ENCODE measurements at places on chromosomes 16 and 17.

DNA sequence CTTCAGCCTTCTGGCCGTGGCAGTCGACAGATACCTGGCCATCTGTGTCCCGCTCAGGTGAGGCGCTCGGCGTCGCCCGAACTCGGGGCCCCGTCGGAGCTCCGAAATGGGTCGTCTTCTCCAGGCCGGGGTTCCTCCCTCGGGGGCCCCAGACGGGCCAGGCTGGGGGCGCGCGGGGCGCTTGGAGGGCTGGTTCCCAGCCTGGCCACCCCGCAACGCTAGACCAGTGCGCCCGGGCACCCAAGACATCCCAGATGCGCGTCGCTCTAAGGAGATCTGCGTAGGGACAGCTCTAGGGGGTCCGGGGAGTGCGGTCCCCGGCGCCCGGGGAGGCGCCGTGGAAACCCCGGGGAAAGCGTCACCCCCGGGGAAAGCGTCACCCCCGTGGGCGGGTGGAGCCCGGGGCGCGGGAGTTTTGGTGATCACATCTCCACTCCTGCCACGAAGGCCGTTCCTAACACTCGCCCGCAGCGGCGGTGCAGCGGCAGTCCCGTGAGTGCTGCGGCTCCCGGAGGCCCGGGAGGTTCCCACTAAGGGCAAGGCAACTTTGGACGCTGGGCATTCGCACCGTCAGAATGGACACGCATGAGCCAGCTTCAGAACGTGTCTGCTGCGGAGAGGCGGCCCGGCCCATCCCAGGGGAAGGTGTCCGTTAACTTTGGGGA is 729 bp downstream of the ADORA2B start:
- DNase-seq, result no peak

DNA sequence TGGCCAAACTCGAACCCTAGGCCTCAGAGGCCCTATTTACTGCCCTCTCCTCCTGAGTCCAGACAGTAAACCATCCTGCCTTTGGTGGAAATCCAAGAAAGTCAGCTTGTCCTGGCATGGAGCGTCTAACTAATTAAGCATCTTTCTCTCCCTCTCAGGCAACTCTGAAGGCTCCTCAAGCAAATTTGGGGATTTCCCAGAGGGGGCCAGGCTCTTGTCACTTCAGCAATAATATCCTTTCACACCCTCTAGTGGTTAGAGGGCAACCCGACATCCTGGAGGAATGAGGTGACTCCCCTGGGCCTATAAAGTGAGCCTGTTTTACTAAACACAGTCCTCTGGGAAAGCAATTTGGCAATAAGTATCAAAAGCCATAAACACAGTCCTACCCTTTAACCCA is 60.4 kb downstream of the NOG start:
- DNase-seq, result no peak

DNA sequence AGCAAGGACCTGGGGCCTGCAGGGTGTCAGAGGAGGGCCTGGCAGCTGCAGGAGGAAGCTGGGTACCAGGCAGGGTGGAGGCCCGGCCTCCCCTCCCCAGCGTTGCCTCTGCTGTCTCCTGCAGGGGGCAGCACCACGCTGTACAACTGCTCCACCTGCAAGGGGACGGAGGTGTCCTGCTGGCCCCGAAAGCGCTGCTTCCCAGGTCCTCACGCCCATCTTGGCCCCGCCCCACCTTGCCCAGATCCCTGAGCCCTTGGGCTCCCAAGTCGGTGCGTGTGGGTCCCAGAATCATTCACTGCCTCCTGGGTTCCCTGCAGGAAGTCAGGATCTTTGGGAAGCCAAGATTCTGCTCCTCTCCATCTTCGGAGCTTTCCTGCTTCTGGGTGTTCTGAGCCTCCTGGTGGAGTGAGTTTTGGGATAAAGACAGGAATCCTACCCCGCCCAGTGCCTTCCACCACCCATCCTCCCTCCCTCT is 1.2 kb downstream of the TMEM95 start:
- peak; percentile 59 for DNase-seq

DNA sequence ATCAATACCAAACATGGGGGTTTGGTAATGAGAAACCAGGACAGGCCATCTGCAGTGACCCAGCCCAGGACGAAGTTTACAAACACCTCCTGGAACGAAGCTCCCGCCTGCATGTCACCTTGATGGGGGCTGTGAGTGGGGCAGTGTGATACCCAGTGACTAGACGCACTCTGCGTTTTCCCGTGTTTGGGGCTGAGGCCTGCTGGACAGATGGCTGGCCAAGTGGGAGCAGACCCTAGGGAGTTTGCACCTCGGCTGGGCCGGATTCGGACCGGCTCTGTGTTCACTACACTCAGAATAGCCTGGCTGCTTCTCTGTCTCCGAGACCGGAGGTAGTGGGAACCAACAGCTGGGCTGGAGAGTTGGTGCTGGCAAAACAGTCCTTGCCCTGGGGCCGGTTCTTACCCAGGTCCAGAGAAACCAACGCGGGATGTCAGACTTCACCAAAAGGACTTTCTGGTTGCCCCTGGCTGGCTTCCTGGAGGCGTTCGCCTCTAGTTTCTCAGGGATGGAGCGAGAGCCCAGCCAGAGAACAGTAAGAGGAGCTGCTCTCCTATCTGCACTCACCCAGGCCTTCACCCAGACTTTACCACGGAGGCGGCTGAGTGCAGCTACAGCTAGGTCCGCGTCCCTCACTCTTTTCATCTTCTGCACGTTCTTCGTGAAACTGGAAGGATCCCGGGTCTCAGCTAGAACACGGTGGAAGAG is 20.4 kb downstream of the CARHSP1 start:
- no peak for DNase-seq

DNA sequence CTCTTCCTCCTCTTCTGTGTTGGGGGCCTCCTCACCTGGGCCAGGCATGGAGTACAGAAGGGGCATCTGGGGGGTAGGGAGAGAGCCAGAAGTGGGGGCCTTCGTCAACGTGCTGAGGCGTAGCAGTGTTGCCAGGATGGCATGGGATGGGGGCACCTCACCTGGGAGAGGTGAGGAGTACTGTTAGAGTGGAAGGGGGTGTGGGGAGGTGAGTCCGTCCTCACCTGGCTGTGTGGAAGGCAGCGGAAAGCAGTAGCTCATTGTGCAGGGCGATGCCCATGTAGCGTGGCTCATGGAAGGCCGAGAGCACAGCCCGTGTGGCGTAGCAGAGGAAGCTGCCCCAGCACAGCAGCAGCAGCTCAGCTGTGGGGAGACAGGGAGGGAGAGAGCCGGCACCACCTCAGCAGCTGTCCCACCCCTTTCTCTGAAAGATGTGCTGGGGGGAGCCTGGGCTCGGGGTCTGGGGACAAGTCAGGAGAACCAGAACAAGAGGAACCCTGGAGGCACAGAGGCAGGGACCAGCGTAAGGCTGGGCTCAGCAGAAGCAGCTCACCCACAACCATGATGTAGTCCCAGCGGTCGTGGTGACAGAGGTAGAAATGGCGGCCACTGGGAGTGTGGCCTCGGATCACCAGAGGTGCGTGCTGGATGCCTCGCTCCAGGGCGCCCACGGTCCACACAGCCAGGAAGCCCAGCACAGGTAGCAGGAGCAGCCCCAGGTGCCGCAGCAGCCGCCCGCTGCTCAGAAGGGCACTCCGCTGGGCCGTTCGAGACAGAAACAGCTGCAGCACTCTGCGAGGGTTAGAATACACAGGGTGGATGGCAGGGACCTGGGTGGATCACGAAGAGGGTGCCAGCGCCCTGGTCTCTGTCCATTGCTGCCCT is 9.0 kb downstream of the GPR179 start:
- DNase-seq, result no peak

DNA sequence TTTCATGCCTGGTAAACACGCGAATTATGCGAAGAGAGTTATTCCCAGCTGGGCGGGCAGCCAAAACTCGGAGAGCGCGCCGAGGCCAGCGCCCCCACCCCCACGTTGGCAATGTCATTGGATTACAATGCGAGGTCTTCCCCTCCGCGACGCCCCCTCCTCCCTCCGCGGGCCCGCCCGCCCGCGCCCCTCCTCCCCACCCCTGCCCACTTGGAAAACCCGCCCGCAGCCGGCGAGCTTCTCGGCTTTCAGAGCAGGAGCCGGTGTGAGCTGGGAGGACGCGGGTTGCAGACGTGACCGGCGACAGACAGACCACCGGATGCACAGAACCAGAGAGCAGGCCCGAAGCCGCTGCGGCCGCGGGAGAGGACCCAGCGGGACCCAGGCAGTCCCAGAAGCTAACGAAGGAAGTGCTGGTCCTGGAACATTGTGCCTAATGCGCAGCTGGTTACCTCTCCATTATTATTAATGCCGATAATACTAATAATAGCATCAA is 4.0 kb downstream of the NOG start:
- DNase-seq, result no peak

GRCh38 chr16:57534337-57534880 is 2.0 kb downstream of the CCDC102A start:
- no peak for DNase-seq

DNA sequence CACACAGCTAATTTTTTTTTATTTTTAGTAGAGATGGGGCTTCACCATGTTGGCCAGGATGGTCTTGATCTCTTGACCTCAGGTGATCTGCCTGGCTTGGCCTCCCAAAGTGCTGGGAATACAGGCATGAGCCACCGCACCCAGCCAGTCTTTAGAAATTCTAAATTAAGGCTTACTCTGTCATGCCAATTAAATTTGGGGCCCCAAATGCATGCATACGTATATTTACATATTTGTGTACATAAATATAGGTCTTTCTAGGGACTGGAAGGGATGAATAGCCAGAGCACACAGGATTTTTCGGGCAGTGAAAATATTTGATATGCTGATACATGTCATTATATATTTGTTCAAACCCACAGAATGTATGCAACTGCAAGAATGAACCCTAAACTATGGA is 105.1 kb downstream of the BCAS3 start:
- DNase-seq, result no peak

DNA sequence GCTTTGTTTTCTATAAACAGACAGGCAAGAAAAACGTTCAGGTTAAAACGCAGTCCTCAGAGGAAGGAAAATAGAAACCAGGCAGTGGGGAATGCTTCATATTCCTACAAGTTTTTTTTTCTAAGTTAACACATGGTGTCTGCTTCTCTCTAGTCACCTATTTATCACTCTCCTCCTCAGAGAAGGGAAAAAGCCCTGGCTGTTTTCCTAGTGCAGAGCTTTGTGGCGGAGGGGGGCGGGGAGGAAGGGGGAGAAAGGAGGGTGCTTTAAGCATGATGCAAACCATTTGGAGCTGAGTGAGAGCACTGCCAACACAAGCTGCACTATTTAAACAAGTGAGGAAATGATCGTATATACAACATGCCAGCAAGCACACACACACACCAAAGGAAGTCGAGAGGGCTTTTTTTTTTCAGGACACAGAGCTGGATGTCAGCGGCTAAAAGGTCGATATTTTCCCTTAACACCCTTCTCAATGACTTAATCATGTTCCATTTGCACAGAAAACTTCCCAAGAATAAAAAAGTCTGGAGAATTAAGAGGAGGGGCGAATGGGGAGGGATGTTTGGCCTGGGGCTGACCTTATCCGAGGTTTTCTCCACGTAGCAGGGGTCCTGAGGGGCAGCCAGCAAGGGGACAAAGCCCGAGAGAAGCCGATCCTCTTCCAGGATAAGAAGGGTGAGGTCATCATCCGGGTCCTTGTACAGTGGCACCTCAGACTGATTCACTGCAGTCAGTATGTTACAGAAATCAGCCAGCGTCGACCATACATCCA is 117.4 kb downstream of the HIC1 start:
- DNase-seq, result no peak

- no peak for DNase-seq
Observed at GRCh38 chr16:48448841-48449481, 63.7 kb upstream of the SIAH1 start.

GRCh38 chr17:54793271-54793670 is 107.4 kb upstream of the TOM1L1 start:
- DNase-seq, result no peak

- no peak for DNase-seq
Observed at GRCh38 chr16:8665529-8665928, 8.9 kb upstream of the ABAT start.

DNA sequence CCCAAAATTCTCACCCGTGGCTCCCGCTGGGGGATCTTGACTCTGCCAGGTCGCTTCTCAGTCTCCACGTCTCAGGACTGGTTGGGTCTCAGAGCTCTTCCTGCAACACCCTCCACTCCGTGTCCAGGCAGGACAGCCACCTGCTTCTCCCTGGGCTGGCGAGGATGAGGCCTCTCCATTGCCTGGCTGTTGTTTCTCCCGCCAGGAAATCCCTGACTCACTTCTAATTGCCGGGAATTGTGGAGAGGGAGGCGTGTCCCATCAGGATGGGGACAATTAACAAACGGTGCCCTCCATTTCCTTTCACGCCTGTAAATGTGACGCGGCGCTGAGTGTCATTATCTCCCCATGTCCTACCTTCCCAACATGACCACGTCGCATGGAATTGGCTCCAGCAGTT is 204.5 kb downstream of the RBFOX3 start:
- no peak for DNase-seq

DNA sequence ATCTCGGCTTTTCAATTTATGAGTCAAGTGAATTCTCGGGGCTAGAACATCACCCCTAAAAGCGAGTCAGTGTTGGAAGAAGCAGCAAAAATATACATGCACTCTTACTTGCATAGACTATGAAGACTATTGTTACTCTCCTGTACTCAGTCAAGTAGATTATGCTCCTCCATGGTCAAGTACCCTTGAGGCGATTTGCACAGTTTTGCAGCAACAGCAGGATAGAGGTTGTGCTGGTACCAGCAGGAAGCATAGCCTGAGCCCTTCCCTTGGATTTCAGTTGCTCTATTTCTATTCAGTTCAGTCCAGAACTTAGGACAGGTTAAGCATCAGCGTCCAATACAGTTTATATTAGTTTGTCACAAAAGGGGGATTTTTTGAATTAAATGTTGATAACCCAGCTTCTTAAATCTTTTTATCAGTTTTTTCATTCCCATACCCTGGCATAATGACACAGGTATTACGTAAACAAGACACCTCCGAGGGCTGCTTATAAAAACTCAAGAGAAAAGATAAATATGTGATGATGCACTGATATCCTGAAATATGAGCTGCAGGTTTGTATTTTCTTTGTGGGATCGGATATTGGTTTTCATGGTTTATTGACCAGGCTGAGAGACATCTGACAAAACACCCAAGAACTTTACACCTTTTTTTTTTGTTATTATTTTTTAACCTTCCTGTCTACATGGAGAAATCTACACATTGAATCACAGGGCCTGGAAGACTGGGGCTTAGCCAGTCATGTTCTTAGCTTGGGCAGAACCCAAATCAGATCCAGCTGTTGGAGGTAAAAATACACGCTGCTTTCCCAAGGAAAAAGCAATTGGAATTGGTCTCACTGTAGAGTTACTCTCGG is 144.1 kb downstream of the PITPNC1 start:
- peak; percentile 11 for DNase-seq

GRCh38 chr16:2904922-2905240 is 6.8 kb upstream of the FLYWCH1 start:
- no peak for DNase-seq

GRCh38 chr17:15092762-15093161 is 172.4 kb downstream of the PMP22 start:
- DNase-seq, result no peak

- no peak for DNase-seq
Observed at GRCh38 chr16:1981398-1981836, at the start of gene NOXO1. Gene NOXO1 (minus strand): TSS chr16:1981469. CDS start chr16:1981179, 290 bp downstream.

GRCh38 chr17:49035470-49036269 is 38.5 kb downstream of the IGF2BP1 start:
- DNase-seq, result no peak

Data from NCI-H1436 (cell line).